ENCODE measurements at places on chromosomes 3 and 15.

DNA sequence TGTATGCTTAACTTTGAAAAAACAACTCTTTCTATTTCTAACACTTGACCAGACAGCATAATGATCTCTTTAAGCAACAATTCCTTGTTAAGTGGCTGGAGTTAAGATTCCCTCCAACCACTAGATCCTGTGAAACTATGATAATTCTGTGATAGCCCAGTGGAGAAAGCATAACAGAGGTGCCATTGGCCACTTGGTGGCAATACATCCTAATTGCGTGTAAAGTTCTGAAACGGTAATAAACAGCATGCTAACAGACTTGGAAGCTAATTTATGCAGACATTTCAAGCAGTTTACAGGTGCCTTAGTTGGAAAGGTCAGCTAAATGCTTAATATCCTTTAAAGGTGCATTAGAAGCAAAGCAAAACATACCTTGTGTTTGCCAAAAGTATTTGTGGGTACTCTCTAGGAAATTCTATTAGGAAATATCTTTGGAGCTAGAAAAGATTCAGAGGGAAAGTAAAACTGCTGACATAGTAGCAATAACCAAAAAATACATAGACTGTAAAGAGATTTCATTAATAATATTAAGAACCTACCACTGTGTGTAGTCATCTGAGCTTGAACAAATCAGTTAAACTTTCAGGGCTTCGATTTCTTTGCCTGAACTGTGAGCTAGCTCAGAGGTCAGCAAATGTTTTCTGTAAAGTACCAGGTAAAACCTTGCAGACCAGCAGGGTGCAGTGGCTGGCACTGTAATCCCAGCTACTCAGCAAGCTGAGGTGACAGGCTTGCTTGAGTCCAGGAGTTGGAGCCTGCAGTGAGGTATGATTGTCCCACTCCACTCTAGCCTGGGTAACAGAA is 19.0 kb upstream of the CSTA start:
- no peak for DNase-seq

DNA sequence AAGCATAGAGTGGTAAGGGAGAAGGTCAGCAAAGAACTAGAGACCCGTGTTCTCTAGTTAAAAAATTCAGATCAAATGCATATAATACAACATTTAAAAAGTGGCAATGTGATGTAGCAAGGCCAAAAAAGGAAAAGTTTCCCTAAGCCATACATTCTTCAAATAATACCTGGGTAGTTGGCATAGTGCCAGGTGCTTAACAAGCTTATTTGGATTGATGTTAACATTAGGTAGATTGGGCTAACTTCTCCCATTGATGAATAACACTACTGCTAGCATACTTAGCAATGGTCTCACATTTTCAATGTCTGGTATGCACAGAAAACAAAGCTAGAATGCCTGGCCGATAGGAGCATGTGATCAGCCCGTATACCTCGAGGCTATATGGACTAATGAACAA is 283.6 kb upstream of the RARB start:
- DNase-seq = no peak

DNA sequence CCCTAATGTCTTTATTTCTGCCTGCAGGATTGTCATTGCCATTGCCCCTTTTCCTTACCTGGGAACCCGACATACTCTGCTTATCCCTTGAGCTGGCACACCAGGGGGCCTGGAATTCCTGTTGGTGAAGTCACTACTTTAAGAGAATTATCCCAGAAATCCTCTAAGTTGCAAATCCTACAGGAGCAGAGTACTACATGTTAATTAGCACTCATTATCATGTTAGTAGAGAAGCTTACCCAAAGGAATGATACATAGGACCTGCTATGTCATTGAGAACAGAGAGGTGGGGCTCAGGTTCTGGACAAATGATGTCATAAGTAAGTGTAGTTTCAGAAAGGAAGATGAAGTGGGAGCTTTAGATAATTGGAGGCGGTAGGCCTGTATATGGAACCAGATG is 27.4 kb downstream of the SCG5 start:
- DNase-seq = no peak

DNA sequence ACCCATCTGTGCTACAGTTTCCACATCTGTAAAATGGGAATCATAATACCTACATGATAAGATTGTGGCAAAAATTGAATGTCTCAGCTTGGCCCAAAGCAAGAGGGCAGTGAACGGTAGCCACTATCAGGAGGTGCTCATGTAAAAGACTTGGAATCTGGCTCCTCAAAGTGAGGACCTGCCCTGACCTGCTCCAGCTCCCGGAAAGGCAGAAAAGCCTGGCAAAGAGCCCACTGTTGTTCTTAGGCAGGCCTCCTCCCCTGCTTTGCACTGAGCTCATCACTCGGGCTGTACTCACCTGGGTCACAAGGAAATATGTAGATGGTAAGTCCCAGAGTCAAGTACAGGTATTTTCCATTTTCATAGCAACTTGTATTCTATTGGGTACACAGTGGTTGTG is 250.7 kb upstream of the TBL1XR1 start:
- peak; percentile 0 for DNase-seq

- DNase-seq = no peak
Observed at GRCh38 chr3:112298781-112299180, 4.8 kb upstream of the SLC9C1 start.

- peak; percentile 41 for DNase-seq
Observed at GRCh38 chr3:138833899-138834595, 681 bp downstream of the PIK3CB start.

DNA sequence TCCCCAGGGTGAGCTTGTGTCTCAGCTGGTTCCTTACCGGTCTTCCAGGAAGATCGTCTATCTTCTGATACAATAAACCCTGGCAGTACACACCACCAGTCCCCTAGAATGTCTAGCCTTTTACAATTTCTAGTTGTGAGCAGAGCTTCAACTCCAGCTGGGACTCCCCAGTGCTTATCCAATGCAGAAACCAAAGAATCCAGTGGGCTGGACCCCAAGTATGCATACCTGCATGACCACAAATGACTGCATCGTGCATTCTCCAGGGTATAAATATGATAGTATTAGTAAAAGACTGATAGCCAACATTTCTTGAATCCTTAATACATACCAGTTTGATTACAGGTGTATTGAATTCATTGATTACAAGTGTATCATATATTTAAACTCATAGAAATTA is 176.0 kb downstream of the SATB1 start:
- DNase-seq = no peak

GRCh38 chr3:141426404-141427034 is 58.2 kb downstream of the ZBTB38 start:
- no peak for DNase-seq

- no peak for DNase-seq
Observed at GRCh38 chr3:148852271-148852992, 12.7 kb upstream of the CPA3 start.

- no peak for DNase-seq
Observed at GRCh38 chr15:27574541-27575054, 524.5 kb downstream of the OCA2 start.

DNA sequence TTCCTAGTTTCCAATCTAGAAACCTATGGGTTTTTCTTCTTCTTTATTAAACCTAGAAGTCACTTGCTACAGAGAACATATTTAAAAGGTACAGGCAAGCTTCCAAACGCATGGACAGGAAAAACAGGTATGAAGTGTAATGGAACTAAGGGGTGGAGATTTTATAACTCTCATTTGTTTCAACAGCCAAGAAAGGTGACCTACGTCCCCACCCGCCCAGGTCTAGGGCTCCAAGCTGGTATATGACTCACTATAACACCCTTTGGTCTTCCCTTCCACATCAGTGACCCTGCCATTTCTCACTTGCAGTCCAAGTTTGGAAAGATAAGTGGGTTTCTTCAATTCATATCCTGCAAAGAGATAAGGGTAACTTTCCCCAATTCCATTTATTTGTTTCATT is 6.0 kb upstream of the LIPH start:
- no peak for DNase-seq

DNA sequence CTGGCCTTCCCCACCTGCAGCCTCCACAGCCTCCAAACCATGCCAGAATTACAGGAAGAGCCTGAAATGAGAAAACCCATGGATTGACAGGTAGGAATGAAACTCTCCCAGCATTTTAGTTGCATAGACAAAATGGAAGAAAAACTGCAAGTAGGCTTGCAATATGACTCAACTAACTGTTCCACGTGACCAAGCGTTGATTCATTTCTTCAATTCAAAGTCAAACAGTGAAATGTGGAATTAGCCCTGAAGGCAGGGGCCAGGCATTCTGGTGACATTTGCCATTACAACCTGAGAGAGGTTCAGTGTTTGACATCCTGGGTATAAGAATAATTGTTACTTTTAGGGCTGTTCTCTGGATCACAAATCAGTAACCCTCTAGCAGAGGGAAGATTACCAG is 676.5 kb upstream of the CFAP20DC start:
- DNase-seq = no peak

DNA sequence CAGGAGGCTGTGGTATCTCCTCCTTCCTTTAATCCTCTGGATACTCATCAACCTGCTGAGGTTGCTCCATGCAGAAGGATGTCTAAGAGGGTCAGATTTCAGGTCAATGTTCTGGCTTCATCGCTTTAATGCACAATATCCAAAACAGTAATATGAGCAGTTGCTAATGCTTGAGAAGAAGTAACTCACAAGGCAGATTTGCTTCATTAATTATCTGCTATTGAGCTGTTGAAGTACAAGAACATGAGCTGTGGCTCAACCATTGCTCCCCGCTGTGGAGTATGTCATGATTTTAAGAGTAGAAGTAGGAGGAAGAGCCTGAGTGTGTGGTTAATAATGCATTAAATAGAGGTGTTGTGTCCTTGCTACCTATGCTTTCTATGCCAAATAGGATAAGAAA is 1412.9 kb upstream of the ALCAM start:
- no peak for DNase-seq

DNA sequence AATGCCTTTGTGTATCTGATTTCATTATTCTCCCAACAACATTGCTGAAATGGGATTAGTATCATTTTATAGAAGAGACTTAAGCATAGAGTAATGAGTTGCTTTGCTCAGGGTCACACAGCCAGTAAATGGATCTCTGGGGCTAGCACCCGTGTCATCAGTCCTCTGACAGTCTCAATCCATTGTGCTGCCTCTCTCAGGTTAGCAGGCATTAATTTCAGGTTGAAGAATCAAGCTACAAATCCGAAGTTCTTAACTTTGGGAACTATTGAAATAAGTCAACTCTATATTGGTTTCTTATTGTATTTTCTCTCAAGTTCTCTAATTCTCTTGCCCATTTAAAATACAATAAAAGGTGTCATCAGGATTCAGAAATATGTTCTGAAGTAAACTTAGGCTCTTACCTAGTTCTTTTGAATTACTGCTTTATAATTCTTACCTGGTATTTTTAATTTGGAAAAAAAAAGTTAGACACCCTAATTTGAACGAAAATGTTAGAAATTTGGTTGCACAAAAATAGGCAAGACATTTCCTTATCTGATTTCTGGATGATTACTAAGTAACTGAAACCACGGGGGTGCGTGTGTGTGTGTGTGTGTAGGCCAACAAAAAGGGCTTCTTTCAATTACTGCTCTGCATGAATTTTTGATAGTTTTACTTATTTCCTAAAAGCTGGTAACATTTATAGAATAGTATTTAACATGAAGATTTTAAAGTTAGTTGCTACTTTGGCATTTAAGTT is 189.8 kb downstream of the MBNL1 start:
- DNase-seq = no peak

GRCh38 chr3:107662586-107662985 is 139.8 kb downstream of the BBX start:
- DNase-seq = no peak

- DNase-seq = no peak
Observed at GRCh38 chr3:120475722-120476377, 25.1 kb upstream of the FSTL1 start.

DNA sequence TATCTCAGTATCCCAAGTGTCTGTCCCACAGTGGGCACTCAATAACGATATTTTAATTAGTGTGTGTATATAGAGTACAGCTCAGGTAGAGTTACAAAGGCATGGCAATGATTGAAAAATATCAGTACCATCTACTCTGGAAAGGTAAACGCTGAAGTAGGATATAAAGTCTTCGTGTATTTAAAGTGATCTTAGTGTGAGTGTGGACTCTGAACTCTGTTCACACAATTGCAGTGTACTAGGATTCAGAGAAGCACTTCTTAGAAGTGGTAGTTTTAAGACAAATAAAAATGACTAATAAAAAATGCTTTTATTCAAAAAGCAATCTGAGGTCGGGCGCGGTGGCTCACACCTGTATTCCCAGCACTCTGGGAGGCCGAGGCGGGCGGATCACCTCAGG is 62.9 kb upstream of the RAP2B start:
- no peak for DNase-seq

Data from NCI-H345 (cell line).